ENCODE measurements at places on chromosomes 16 and 17.

DNA sequence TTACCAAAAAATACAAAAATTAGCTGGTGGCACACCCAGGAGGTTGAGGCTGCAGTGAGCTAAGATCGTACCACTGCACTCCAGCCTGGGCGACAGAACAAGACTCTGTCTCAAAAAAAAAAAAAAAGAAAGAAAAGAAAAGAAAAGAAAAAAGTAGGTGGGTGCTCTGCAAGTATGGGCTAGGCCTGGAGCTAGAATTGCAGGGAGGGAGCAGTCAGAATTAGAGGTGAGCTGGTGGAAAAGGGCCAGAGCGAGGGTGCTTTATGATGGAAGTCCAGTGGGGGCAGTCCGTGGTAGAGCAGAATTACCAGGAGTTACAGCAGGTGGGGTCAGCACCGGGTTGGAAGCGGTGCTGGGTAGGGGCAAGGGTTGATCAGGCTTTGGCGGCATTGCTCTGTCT, 57.0 kb upstream of the KDM6B start:
- H3K4me3 ChIP-seq, result no peak overlapping the region
- no peaks in the 10 kb centered on the region for H3K27me3 ChIP-seq
- no peak overlapping the region for H3K27ac ChIP-seq
- DNase-seq, result no peak
- H3K36me3 ChIP-seq, result no peaks in the 10 kb centered on the region

DNA sequence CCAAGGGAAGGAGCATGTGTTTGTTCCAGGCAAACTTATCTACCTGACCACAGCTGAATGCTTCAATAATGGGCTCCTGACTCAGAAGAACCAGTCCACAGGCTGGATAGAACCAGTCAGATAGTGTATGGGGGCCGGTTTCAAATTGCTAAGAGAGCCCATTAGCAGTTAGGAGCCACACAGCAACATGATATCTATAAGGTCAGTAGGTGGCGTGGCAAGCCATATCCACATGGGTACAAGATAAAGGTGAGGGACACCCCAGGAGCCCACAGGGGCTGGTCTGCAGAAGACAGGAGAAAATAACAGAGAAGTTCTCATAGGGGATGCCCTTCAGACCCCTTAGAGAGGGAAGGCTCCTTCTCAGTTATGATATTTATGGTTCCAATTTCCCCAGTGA, 31.6 kb upstream of the CDRT15 start:
- no peak overlapping the region for H3K27ac ChIP-seq
- no peaks in the 10 kb centered on the region for H3K36me3 ChIP-seq
- DNase-seq, result no peak
- H3K4me3 ChIP-seq, result no peak overlapping the region
- no peaks in the 10 kb centered on the region for H3K4me1 ChIP-seq

GRCh38 chr16:80231888-80232287, 308.9 kb upstream of the DYNLRB2 start:
- H3K27ac ChIP-seq, result no peak overlapping the region
- no peak for DNase-seq
- no peaks in the 10 kb centered on the region for H3K4me1 ChIP-seq
- H3K27me3 ChIP-seq, result no peaks in the 10 kb centered on the region

GRCh38 chr17:71334048-71334751, 786.6 kb upstream of the SOX9 start:
- no peak overlapping the region for H3K27ac ChIP-seq
- H3K4me1 ChIP-seq, result no peaks in the 10 kb centered on the region
- H3K27me3 ChIP-seq, result no peaks in the 10 kb centered on the region
- DNase-seq, result no peak
- H3K4me3 ChIP-seq, result no peak overlapping the region

GRCh38 chr17:44610871-44611270, 45.4 kb upstream of the MEIOC start:
- H3K4me3 ChIP-seq, result no peak overlapping the region
- H3K36me3 ChIP-seq, result no peaks in the 10 kb centered on the region
- H3K27ac ChIP-seq, result no peak overlapping the region

DNA sequence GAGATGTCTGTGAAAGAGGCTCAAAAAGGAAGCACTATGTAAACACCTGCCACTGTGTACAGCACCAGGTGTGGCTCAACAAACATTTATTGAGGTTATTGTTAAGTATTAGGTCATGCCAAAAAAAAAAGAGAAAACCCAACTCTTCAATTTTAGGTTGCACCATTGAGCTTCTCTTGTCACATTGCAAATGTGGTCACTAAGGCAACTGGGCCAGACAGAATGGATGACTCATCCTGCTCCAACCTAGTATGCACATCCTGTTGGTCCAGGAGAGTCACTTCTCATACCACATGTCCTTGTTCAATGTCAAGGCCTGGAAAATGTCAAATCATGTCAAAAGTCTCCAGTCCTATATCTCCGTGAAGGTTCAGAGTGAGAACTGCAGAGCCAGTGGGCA, 25.0 kb downstream of the HOXB1 start:
- H3K4me1 ChIP-seq, result no peaks in the 10 kb centered on the region
- no peak for DNase-seq
- H3K4me3 ChIP-seq, result no peak overlapping the region

Data from left lung (tissue), 14 donors.